ENCODE measurements at places on chromosomes 1 and 21.

DNA sequence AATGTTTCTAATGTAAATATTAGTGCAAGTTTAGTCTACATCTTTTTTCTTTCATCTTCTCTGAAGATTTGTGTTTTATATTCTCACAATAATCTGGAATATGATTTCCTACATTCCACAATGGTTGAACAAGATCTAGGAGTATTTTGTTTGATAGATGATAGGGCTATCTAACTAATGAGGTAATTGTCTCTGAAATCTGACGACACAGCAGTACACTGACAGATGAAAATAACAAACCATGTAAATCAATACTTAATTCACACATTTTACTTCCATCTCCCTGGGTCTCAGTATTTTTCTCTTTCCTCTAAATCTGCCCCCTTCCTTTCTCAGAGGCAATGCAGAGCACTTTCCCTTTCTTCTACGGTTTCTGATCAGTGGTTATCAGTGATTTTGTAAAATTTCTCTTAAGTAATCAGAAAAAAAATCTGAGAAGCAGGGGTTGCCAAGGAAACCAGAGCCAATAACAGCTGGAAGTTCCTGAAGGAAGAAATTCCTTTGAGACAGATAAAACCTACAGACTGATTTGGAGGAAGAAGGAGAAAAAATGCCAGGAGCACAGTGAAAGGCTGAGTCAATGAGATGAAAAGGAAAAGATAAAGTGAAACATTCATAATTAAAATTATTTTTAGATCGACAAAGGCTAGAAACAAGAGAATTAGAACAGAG, 7.3 kb upstream of the ANKRD13C start:
- DNase-seq = no peak

DNA sequence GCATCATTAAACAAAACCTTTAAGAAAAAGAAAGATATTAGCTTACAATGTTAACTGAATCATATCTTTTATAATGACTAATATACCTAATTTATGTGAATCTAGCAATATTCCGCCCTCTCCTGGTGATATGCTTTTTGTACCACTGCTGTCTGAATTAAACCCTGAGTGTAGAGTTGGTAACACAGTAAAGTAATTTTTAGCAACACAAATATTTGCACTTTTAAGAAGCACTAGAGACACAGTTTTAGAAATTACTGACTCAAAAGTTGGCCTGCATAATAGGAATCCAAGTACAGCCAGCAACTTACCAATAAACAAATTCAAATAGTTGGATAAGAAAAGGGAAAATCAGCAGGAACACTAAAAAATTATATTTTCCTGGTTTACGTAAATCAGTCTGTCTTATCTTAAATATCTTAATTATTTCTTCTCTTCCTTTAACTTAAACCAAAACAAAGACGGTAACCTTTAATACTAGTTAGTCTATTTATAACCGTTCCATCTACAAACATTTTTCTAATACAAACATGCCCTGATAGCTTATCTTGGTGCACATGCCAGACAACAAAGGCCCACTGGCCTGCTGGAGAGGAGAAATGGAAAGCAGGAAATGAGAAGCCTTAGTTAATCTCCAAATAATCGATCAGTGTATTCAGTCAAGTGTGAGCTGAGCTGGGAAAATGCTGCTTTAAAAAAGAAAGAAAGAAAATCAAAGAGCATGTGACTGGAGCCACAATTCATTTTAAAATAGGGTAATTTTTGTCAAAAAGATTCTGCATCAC, 246.0 kb downstream of the RERE start:
- DNase-seq = no peak

DNA sequence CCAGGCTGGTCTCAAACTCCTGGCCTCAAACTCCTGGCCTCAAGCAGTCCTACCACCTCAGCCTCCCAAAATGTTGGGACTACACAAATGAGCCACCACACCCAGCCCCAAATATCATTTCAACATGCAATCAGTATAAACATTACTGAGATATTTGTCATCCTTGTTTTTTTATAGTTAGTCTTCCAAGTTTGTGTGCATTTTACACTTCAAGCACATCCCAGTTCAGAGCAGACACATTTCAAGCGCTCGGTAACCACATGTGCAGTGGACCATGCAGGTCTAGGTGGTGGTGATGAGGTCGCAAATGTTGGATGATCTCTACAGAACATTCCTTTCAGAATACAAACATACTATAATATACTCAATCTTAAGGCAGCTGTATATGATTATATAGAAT, 23.8 kb upstream of the APP start:
- DNase-seq = no peak

- no peak for DNase-seq
Measured at GRCh38 chr1:67957066-67957465, 93.4 kb downstream of the DIRAS3 start.

DNA sequence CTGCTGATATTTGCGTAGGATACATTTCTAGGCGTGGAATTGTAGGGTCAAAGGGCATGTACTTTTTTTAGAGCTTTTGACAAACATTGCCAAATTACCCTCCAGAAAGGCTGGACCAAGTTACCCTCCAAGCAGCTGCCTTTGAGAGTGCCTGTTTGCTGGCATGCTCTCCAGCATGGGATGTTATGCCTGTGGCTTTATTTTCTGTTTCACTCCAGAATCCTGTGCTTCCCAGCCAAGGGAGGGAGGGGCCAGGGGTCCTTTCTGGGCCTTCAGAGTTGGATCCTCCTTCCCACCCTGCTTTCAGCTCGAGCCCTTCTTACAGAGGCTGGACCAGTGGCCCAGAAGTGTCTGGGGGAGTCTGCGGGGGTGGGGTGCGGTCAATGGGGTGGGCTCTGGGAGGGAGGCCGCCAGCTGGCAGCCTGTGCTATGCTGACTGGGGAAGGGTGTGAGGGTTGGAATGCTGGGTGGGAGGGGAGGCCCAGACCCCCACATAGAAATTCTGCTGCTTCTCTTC, 81.2 kb downstream of the EPHB2 start:
- DNase-seq = no peak

- DNase-seq = no peak
Measured at GRCh38 chr1:184442260-184442659, 55.4 kb downstream of the C1orf21 start.

- no peak for DNase-seq
Measured at GRCh38 chr1:175801979-175802378, 58.6 kb upstream of the TNR start.

DNA sequence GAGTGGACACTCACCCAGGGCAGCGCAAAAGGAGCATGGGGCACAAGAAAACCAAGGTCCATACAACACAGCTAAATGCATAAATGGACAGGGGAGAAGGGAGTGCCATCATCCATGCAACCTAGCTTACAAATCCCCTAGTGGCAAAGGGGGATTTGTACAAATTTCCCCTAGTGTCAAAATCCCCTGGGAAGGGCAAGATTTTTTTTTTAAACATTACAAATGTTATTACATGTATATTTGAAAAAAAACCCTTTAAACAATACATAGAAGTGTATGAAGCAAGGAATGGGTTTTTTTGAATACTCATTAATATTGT, 89.6 kb upstream of the IVNS1ABP start:
- no peak for DNase-seq

- no peak for DNase-seq
Measured at GRCh38 chr1:51656374-51656773, 39.5 kb downstream of the OSBPL9 start.

- DNase-seq = no peak
Measured at GRCh38 chr1:24683713-24684162, 40.6 kb downstream of the SRRM1 start.

DNA sequence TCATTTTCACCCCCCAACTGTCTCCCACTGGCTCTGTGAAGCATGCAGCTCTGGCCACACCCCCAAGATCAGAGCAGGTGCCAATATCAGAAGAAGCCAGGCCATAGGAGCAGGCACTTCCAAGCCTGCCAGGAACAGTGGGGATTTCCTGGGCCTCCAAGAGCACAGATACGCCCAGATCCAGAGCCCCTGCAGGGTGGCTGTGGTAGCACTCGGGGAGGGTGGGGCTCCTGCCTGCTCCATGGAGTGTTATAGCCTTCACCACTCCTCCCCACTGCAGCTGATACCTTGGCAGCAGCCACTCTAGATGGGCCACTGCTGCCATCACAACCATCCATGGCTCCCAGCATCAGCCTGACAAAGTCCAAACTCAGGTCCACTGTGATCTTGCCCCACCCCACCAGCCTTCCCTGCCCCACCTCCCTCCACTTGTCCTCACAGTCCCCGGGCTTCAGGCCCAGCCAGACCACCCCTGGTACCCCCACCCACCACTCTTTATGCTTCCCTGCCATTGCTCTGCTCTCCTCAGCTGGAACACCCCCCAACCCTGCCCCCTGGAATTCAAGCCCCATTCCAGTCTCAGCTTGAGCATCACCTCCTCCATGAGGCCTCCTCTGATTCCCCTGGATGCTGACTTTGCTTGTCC, 448.3 kb downstream of the MATN1 start:
- DNase-seq = no peak

- DNase-seq = no peak
Measured at GRCh38 chr1:198849093-198849492, 210.3 kb downstream of the PTPRC start.

GRCh38 chr1:232194424-232194823, 435.5 kb downstream of the SIPA1L2 start:
- no peak for DNase-seq

GRCh38 chr1:228268881-228269265, 61.0 kb downstream of the OBSCN start:
- no peak for DNase-seq

DNA sequence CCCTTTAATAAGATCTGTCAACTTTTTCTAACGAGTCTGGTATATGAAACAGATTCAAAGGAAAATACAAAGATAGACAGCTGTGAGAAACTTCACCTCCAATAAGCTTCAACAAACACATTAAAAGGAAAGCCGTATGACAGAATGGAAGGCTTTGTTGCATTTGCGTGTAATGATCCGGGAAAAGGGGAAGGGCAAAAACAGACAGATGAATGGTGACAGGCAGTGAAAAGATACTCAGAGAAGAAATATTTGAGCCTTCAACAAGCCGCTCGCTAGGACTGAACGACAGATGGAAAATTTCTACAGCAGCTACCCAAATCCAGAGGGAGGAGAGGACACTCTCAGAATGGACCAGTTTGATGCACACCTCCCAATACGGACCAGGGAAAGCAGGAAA, 14.9 kb downstream of the COPA start:
- DNase-seq = no peak

DNA sequence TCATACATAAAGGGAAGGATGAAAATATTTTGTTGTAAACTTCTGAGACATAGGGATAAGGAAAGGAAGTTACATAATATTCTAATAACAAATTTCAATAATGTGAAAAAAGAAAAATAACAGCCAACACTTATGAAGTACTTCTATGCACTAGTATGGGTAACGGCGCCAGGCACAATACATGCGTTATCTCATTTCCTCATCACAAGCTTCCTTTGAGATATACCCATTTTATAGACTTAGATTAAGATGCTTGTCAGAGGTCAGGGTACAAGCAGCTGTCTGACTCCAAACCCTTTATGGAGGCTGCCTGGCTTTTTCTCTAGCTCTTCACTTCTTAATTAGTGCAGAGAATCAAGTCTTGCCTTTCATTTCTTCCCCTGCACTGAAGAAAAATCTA, 41.3 kb downstream of the TCP10L start:
- DNase-seq = no peak

DNA sequence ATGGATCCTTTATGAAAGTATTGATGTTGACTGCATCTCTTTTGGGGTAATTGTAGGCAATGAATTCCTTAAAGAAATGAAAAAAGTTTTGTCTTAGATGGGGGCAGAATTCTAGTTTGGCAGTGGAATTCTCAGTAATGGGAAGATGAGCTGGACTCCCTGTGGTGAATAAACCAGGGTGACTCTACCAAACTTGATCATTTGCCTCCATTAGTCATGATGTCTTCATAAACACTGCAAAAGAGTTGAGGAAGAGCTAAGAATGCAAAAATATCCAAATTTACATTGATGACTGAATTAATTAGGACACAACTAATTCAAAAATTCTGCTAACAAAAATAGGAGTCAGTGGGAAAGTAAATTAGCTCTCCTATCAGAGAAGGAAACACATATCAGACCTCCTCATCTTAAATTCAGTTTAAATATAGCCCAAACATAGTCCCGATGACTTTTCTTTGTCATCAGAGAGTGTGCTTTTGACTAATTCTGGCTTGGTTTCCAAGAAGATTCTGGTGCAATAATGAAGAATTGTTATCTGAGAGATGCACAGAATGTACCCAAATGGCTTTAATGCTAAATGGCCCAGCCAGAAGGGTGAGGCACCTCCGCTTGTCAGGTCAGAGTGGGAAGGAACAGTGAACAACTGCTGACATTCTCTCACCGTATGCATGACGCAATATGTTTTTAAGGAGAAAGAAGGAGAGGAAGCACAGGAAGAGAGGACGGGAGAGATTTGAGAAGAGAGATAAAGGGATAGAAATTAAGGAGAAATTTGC, 525.1 kb downstream of the LMO4 start:
- DNase-seq = no peak

- no peak for DNase-seq
Measured at GRCh38 chr1:213830371-213830770, 157.4 kb upstream of the PROX1 start.

- DNase-seq = no peak
Measured at GRCh38 chr1:164830628-164831027, 271.6 kb downstream of the PBX1 start.

DNA sequence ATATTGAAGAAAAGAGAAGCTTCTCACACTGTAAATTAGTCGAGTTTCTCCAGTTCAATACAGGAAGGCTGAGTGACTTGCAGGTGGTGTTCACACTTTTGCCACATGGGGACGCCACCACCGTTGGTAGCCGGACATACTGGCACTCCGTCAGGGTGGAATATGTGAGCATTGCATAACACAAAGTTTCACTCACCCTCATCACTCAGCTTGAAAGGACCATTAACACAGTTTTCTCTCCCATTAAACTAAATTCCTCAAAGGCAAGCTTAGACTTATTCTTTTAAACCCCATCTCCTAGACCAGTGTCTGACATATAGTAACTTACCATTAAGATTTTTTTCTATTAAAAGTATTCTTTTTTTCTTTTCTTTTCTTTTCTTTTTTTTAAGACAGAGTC, 105.3 kb upstream of the SERBP1 start:
- DNase-seq = no peak

DNA sequence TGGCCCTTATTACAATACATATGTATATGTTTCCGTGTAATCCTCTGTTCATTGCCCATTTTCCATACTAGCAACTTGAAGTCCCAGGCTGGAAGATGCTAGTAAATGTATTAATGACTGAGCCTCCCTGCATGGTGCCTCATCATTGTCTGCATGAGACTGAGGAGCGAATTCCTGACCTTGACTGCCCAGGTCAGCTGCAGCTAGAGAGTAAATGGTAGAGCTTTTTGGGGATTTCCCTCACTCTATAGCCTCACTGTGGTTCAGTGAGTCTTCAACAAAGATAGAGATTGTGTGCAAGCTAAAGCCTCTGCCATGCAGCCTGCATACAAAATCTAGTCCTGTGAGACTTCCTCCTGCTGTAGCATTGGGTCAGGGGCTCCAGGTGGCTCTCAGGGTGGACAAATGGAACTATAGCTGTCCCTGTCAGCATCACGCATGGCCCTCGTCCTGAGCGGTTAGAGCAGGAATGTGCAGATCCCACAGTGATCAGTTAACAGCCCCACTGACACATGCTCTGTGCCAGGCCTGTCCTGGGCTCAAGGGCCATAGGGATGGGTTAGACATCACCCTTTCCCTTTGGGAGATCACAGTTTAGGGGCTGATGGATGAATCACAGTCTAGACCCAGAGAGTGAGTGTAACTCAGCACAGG, 741.7 kb downstream of the MATN1 start:
- no peak for DNase-seq

All from stimulated activated CD8-positive, alpha-beta memory T cell treated with anti-CD3 and anti-CD28 coated beads, Interleukin-15, amount 100 ng/mL, for 24 hours (primary cell).